NCI-H187 treated with DMSO at 0.1 percent for 48 hours (cell line): ENCODE measurements at places on chromosomes 3 and 15.
A peak's percentile ranks its signal among the peaks of the same experiment; 100 is the strongest.

DNA sequence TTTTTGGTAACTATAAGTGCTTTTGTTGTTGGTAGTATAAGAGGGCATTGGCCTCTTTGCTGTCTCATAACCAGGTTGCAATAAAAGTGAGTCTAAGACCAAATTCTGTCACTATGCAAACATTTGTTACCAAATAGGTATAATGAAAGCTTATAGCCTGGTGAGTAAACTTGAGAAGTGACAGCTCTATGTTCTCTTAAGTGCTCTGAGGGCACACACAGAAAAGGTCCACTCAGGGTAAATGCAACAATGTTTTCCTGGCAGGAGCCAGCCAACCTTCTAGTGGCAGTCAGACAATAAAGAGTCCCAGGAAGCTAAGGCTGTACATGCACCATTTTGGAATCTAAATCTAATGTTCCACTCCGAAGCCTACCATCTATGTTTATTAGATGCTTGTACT is 262.1 kb upstream of the TGFBR2 start:
- peak; percentile 26 for DNase-seq

GRCh38 chr3:86594838-86595237 is 396.1 kb downstream of the VGLL3 start:
- no peak for DNase-seq

DNA sequence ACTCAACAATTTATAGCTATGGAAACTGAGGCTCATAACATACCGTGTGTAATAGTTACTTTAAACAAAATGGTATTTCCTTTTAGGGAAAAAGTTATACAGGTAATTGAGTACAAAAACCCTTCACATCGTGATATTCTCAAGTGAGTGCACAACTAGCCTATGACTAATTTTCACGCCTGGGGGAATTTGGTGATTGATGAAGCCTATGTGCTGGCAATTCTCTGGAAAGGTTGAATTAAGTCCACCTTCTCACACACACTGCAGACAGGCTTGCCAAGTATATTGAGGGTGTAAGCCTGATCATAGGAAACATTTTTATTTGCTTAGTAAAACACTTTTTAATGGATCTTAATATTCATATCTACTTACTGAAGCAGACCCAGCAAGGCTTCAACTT is 41.3 kb upstream of the ROBO2 start:
- DNase-seq = no peak

DNA sequence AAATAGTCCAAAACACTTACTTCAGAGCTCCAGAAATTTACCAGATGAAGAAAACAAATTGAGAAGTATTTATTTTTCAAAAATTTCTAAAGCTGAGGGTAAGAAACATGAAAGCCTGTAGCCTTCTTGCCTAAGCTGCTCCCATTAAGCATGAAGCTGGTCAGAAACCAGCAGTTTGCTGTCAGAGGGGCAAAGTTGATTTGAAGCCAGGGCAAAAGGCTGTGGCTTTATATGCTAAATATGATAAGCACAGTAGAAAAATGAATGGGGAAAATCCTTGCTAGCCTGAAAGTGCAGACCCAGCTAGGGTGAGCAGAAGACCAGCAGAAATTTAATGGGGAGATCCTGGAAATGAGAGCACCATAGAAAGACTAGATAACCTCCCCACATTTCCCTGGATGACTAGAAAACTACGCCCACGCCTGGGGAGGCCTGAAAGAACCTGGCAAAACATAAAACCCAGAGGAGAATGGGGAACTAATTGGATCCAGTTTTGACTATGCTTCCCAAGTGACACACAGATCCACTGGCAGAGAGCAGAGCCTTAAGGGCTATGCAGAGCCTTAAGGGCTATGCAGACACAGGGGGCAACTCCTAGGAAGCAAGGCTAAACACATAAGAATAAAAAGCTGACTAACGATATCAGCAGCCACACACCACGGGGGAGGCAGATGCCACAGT is 43.0 kb upstream of the HEG1 start:
- no peak for DNase-seq

DNA sequence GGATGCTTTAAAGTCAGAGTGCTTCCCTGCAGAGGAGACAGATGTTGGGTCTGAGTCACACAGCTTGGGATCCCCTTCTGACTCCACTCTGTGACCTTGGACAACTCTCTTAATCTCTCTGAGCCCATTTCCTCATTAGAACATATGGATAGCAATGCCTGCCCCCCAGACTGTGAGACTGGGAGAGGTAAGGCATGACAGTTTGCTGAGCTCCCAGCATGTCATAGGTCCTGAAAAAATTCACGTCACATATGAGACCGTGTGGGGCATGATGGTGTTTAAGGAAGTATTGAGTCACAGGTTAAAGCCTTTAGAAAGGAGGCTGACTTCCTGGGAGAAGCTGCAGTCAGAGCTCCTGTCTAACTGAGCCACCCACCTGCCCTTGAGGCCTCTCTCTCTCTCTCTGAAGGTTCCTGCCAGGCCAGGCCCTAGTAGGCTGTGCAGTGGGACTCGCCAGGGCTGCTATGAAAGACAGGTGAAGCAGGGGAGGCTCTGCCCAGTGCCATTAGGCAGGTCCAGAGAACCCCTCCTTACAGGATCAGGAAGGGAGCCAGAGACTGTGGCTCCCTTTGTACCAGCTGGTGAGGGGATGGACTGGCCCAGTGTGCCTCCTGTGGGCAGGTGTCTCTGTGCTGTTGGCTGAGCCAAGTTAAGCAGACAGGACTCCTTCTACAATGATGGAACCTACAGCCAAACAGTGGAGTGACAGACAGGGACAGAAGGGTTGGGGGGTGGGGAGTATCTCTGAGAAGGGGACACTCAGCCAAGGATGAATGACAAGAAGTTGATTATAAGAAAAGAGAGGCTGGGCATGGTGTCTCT is 19.5 kb upstream of the DOCK3 start:
- DNase-seq = no peak

GRCh38 chr3:107028086-107028485 is 349.2 kb upstream of the CCDC54 start:
- DNase-seq = no peak

DNA sequence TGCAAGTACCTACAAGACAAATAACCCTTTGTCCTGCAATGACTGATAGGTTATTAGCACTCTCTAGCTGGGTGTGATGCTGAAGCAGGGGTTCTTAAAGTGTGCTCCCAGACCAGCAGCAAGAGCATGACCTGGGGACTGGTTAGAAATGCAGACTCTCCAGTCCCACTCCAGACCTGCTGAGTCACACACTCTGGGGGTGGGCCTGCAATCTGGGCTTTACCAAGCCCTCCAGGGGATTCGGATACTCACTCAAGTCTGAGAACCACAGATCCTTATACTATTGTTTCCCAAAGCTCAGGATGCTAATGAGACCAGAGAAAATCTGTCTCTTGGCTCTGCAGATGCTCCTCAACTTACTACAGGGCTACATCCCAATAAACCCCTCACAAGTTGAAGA is 142.1 kb upstream of the RAD18 start:
- DNase-seq = no peak

DNA sequence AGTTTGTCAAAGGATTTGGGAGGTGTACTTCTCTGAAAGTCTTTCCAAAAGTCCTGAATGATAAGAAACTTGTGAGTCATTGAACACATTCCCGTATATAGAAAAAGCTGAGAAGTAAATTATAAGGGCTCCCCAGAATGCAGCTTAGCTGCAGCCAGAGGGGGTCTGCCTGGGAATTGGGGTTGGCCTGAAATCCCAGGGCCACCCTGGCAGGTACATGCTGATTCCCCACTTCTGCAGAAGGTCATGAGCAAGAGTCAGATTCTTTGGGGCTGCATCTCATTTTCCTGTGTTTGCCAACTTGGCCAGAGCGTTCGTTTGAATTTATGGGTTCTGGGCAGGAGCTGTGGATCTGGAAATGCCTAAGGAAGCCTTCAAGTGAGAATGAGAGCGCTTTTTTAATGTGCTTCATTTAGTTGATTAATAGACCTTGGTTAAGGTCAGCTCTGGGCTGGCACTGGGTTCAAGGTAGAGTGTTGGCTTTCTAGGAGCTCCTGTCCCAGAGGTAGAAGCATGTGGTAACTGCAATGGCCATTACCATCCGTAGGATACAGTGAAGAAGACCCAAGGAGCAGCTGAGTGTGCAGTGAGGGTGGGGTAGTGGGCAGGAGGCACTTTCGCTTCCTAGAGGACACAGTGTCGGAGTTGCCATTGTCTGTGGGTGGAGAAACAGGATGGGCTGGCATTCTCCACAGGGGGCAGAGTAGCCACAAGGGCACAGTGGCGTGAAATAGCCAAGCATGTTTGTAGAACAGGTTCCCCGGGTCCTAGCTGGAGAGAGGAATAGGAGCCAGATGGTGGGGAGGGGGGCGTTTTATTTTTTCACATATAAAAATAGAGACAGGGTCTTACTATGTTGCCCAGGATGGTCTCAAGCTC is 3.2 kb downstream of the SLC6A6 start:
- DNase-seq = no peak

- DNase-seq = no peak
Observed at GRCh38 chr3:10648181-10648580, 142.8 kb upstream of the ATP2B2 start.
